ENCODE measurements at places on chromosomes 6 and 20.
A peak's percentile ranks its signal among the peaks of the same experiment; 100 is the strongest.

- DNase-seq: no peak
These were observed 35.9 kb downstream of the PLG start for GRCh38 chr6:160737934-160738333.

DNA sequence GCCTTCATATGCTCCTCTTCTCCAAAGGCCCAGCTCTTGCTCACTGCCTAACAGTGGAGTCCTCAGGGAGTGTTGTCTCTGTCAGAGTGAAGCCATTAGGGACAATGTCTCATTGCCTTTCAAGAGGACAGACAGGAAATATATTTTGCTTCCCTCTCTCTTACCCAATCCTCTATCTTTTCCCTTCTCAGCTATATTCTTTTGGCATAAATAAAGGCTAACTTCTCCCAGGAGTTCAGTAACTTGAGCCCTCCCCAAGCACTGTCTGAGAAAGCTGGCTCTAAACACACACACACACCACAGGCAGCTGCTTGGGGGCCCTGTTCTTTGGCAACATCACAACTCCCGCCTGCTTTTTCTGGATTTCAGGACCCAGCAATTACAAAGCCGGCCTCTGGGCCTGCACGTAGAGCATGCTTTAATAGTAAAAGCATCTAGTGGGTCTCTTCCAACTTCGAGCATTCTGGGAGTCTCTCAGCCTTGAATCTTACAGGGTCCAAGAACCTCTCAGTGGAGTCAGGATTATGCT lies 34.7 kb upstream of the LAMA4 start:
- DNase-seq: peak; percentile 39

DNA sequence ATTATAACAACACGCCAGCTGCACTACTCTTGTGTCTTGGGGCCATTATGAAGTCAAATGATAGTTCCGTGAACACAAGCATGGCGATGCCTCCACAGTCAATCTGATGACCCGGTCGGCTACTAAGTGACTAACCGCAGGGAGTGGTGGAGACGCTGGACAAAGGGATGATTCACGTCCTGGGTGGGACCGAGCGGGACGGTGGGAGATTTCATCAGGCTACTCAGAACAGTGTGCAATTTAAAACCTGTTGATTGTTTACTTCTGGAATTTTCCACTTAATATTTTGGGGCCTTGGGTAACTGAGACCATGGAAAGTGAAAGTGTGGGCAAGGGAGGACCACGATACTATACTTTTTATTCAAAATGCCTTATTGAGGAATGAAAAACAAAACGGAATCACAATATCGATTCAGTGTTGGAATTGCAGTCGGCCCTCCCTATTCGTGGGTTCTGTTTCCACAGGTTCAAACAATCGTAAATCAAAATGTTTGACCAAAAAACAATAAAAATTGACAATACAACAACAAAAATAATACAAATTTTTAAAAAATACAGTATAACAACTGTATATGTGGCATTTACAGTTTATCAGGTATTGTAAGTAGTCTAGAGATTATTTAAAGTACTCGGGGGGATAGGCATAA lies 66.5 kb downstream of the MYLK4 start:
- no peak for DNase-seq

DNA sequence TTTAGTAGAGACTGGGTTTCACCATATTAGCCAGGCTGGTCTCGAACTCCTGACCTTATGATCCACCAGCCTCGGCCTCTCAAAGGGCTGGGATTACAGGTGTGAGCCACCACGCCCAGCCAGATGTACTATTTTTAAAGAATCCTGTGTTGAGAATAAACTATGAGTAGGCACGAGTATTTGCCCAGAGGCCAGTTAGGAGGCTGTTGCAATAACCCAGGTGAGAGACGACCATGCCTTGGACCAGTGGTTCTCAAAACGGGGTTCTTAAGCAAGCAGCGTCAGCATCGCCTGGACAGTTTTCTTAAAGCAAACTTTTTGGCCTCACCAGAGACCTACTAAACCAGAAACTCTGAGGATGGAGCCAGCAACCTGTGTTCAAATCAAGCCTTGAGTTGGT lies 258.8 kb downstream of the ZNF217 start:
- DNase-seq: no peak

DNA sequence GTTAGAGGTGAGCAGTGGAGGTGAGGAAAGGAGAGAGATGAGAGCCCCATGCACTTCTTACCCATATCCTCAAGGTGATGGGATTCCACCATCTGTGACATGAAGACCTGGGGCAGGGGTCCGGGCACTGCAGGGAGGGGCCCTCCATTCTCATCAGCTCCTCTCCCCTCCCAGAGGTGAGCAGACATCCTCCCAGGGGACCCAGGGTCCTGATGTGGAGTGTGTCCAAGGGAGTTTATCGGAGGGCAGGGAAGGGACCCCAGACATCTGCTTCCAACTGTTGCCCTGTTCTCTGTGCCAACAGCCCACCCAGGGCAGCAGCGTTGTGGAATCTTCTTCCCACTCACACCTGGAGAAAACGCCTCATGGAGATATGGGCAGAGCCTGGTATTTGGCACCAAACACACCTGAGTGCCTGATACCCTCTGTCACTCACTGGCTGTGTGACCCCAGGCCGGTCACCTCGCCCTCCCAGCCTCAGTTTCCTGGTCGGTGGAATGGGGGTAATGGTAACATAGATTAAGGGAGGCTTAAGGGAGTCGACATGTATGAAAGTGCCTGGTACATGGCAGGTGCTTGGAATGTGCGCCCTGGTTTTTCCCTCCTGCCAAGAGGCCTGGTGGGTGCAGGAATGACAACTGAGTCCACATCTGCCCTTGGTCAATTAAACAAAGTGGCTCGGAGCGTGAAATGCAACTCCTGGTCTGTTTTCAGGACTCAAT lies 227.9 kb downstream of the PREX1 start:
- DNase-seq: no peak

- no peak for DNase-seq
These were observed 547.3 kb upstream of the SLC35B3 start for GRCh38 chr6:8982668-8983067.

DNA sequence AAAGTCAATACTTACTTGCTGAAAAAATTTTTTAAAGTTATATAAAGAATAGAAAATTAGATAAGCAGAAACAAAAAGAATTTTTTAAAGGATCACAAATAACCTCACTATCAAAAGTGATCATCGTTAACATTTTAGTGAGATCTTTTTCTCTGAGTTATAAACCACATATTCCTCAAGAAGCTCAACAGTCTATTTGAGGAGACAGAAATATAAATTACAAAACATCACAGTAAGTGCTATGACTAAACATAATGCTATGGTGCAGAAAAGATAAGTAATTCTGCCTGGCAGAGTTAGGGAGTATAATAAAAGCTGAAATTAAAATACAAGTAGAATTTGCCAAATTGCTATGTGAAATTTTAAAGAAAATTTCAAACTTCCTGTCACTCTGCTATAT lies 226.7 kb downstream of the LMBRD1 start:
- no peak for DNase-seq

GRCh38 chr6:109340811-109341210 lies 41.5 kb downstream of the CD164 start:
- no peak for DNase-seq

GRCh38 chr6:80020381-80021120 lies 16.1 kb downstream of the TTK start:
- no peak for DNase-seq

- DNase-seq: no peak
These were observed 28.5 kb upstream of the EPHA7 start for GRCh38 chr6:93447874-93448273.

GRCh38 chr6:168540713-168541291 lies 99.8 kb downstream of the SMOC2 start:
- DNase-seq: no peak

DNA sequence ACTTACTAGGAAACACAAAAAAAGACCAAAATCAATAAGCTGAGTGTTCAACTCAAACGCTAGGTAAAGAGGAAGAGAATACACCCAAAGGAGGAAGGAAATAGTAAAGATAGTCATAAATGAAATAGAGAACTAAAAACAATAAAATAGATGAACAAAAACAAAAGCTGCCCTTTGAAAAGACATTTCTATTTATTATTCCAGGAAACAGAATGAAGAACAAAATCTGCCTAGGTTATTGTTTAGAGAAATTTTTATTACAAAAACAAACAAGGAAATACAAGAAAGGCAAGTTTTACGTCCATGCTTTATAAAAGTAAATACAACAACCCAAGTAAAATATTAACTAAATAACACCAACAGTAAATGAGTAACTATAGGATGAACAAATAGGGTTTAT lies 20.1 kb downstream of the HLA-DMB start:
- no peak for DNase-seq

GRCh38 chr6:87756858-87757257 lies 54.8 kb upstream of the AKIRIN2 start:
- DNase-seq: no peak

GRCh38 chr6:27994616-27995015 lies 37.6 kb downstream of the OR2B6 start:
- DNase-seq: no peak

GRCh38 chr6:168716581-168716980 lies 275.6 kb downstream of the SMOC2 start:
- no peak for DNase-seq

GRCh38 chr6:140571145-140571544 lies 1196.7 kb upstream of the CITED2 start:
- DNase-seq: no peak

DNA sequence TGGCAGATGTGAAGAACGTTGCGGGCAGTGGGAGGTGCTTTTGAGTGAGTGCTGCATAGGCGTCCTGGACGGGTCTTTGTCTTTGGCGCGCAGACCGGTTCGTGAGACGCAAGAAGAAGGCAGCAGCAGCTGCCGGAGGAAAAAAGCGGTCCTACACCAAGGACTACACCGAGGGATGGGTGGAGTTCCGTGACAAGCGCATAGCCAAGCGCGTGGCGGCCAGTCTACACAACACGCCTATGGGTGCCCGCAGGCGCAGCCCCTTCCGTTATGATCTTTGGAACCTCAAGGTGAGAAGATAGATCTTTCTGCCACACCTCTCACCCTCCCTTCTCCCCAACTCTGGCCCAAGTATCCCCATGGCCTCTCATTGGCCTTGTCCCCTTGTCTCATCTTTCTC lies 1.1 kb downstream of the ABT1 start:
- DNase-seq: no peak

DNA sequence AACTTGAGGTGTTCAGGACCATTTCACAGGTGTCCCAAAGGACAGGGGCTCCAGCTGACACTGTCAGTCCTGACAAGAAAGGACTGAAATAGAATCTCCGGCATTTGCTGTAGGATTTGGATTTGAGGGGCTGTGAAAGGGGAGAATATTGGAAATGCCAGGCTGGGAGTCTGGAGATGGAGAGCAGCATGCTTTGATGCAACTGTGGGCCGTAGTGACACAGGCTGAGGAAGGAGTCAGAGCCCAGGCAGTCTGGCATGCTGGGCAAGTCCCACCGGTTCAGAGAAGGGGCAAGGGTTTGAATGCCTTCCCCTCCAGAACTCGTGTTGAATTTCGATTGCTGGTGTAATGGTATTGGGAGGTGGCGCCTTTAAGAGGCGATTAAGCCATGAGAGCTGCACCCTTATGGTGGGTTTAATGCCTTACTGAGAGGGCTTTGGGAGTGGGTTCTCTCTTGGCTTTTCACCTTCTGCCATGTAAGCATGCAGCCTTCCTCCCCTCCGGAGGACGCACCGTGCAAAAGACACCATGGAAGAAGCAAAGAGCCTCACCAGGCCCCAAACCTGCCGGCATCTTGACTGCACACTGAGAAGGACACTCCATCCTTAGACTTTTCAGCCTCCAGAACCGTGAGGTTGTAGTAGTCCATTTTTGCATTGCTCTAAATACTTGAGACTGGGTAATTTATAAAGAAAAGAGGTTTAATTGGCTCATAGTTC lies 9.4 kb upstream of the PYGB start:
- DNase-seq: no peak

DNA sequence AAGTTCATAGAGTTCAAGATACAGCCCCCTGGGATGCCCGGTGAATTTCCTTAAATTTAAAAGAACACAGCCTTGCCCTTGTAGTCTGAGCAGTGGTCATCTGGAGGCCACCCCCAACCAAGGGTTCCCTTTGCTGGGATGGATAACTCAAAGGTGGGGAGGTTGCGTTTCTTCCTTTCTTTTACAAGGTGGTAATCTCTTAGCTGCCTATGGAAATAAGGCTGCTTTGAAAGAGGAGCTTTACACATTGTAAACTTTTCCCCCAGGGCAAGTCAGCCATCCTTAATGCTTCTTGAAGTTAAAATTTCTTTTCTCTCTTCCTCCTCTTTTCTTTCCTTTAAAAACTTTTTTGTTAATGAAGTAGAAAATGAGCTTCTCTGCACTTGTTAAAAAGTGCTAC lies 71.2 kb upstream of the PRDM1 start:
- DNase-seq: no peak

DNA sequence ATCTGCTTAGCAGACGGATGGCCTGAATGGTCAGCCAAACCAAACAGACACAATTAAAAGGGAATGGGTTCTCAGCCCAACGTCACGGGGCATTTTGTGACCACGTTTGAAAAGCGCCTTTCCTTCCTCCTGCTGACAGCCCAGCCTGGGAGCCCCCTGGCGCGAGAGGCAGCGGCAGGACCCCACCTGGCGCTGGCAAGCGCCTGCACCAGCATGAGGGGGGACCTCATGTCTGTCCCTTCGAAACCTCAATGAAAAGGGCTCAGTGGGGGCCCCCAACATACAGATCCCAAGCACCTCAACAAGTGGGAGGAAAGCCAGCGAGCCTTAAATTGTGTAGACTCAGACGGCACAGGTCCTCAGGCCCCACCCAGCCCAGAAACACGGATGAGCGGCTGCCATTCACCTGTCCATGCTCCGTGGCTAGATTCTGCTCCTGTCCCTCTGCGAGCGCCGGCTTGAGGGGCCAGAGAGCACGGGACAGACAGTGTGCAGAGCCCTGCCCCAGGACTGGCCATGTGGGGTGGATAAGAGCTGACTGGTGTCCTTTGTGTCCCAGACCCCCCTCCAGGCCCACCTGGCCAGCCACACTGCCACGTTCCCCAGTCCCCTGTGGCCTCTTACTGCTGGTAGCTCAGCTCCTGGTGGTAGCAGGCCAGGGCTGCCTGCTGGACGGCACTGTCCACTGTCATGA lies 87.6 kb downstream of the NINL start:
- no peak for DNase-seq

- DNase-seq: no peak
These were observed 651 bp upstream of the TAPBP start for GRCh38 chr6:33314515-33314942.

- no peak for DNase-seq
These were observed 48.1 kb downstream of the DUSP22 start for GRCh38 chr6:340186-340955.

GRCh38 chr6:131231103-131231502 lies 95.8 kb downstream of the AKAP7 start:
- DNase-seq: no peak

All from HEK293T (cell line).